Right renal pelvis (tissue), 4 donors: ENCODE measurements at places on chromosomes 3 and 15. TPM values are rescaled to one million over a fixed set of nuclear protein-coding genes. Genes with fewer than 3 reads are reported as not detected.

DNA sequence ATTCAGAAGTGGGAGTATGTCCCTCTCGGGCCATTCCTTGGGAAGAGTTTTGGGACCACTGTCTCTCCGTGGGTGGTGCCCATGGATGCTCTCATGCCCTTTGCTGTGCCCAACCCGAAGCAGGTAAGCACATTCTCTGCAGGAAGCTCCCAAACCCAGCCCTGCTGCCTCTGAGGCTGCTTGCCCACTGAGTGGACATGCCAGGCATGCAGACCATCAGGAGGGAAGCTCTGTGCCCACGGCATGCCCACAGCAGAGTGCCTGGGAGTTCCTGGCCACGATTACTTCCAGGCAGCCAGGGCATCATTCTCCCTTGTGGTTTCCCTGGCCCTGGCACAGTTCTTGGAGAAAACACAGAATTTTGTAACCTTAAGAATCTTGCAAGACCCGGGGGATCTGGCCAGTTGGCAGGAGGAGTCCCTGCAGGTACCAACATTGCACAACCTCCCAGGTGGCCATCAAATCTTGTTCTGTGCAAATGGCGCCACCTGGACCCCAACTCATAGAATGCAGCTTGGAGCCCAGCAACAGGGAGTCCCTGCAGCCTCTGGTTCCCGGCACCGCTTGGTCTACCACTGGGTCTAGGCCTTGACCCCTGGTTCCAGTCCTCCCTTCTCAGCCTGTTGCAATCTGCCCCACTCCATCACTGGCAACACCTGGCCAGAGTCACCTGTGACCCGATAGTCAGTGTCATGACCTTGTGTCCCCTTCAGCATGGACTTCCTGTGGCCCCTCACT, 20.4 kb downstream of the FAH start:
- no peak for DNase-seq

GRCh38 chr3:120196333-120196732, 88.7 kb downstream of the GPR156 start:
- no peak for DNase-seq

DNA sequence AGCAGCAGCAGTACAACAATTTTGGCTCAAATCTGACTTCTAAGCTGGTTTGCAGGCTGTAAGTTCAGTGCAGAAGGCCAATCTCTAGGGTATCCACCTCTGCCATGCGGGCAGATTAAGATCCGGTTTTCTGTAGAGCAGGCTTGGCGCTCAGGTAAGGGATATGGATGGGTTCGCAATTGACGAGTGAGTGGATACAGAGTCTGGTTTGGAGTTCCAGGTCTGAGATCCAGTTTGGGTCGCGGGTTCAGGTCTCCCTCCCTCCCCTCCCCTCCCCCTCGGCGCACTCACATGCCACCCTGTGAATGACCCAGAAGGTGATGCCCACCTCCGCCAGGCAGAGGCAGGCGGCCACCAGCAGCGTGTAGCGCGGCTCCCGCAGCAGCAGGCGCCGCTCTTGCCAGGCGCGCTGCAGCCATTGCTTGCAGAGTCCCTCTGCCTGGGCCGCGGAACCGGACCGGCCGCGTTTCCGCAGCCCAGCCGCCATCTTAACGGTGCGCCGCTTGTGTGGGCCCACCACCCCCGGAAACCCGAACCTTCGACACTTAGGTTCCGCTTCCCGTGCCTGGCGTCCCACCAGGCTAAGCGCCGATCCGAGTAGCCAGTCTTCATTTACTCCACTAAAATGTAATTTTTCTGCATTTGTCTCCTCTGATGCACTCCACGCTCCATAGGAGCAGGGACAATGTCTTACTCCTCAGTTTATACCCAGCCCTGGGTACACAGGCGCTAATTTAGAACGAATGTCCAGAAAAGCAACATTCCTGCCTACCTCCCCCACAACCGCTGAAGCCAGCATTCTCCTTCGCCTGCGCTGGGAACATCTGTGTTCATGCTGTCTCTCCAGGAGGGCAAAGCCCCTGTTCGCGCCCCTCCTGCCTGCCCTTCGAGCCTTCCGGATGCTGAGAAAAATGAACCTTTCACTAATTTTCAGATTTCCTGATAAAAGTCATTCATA, at the start of gene ALG3:
ALG3 (minus strand) TSS at position 509 of the 958 bp plus-strand sequence; CDS start at position 487, 22 bp downstream.
- DNase-seq: peak; percentile 73

DNA sequence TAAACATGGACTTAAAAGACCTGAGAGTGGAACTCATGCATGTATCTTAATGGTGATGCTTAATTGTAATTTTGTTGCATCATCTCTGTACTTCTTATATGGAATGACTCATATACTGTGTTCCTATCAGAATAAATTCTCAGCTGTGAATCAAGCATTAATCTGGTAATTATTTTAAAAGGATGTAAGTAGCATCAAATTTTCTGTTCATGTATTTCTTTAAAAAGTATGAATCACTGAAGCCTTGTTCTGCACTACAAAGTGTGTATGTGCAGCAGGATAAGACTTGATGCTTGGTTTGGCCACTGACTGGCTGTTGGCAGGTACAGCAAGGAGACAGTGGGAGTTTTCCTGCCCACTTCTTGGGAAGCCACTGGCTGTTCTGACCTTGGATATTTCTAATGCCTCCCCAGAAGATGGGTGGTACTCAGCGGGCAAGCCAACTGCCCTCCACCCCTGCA, 123.9 kb downstream of the ANO10 start:
- DNase-seq: no peak

ZNF592 gene
- polyA plus RNA-seq: 29.6 TPM

DNA sequence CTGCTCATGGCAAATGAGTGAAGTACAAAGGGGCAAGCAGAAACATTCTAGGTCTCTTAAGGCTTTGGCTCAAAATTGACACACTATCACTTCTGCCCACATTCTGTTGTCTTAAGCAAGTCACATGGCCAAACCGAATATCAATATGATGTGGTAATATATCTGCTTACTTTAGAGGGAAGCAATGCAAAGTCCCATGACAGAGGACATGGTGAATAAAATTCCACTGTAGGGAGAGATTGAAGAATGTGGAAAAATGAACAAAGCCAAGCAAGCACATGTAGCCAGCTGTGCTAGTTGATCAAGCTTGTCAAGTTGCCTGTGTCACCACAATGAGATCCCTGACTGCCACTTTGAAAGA, 11.2 kb upstream of the TBC1D5 start:
- DNase-seq: no peak

- no peak for DNase-seq
Measured at GRCh38 chr15:101651554-101652097, 555 bp downstream of the TM2D3 start.

GRCh38 chr3:152772674-152773225, 62.2 kb upstream of the P2RY1 start:
- DNase-seq: no peak

- DNase-seq: no peak
Measured at GRCh38 chr3:28077572-28077971, 163.8 kb upstream of the CMC1 start.

- DNase-seq: no peak
Measured at GRCh38 chr15:98942431-98942830, 65.2 kb downstream of the PGPEP1L start.

PLA2G4D gene
- polyA plus RNA-seq: 0.07 TPM

DNA sequence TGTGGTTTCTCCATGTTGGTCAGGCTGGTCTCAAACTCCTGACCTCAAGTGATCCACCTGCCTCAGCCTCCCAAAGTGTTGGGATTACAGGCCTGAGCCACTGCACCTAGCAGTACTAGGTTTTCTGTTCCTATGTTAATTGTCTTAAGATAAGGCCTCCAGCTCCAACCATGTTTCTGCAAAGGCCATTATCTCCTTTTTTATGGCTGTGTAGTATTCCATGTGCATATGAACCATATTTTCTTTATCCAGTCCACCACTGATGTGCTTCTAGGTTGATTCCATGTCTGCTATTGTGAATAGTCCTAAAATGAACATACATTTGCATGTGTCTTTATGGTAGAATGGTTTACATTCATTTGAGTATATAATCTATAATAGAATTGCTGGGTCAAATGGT, 9.8 kb downstream of the HTR3C start:
- DNase-seq: no peak

APBA2 gene
- polyA plus RNA-seq: 12.2 TPM

GRCh38 chr3:71543371-71544016, 40.0 kb downstream of the FOXP1 start:
- DNase-seq: no peak

DNA sequence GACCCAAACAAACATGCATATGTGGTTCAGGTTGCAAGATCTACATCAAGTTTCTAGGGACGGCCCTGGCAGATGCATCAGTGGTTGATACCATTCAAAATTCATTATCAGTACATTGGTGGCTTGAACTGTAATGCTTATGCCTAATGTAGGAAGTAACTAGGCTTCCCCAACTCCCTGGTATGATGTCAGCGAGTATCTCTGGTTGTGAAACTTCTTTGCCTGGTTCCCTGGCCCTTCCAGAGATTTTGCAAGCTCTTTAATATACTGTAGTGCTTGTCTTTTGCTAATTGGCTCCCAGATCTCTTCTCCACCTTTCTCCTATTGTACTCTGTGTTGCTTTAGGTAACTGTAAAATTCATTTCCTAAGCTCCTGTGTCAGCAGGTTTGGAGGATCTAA, 114.8 kb upstream of the RARB start:
- DNase-seq: no peak

FMN1 gene
- polyA plus RNA-seq: 18.6 TPM

- DNase-seq: no peak
Measured at GRCh38 chr3:42822828-42823227, 13.6 kb downstream of the ACKR2 start.

GRCh38 chr3:46470831-46471230, 6.1 kb upstream of the LTF start:
- DNase-seq: no peak

DNA sequence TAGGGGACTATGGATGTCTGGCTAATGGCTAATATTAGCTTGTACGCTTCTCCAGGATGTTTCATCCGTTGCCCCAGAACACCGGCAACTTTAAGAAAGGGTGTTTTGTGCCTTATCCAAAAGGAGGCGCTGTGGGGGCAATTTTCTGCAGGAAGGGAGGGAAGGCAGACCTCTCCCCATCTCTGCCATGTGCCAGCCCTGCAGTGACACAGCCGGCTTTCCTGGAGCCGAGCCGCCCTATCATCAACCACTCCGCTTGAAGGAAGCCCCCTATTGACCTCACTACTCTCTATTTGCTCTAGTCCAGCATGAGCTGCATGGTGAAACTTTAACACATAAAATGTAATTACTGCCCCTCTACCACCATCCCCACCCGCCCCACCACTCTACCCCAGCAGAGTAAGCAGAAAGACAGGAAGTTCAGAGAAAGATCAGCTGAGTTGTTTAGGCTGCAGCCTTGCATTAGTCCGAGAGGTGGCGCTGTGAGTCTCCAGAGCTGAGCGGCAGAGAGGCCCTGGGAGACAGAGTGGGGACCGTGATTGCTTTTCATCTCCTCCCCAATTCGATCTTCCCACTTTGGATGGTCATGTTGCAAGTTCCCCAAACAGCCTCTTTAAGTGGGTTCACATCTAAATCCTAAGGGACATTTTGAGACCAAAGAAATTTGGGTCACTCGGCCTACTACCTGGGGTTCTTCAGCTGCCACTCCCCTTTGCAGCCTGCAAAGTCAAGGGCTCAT, 24.5 kb upstream of the RAD18 start:
- DNase-seq: peak; percentile 57

GRCh38 chr15:98850961-98851572, 156.5 kb downstream of the PGPEP1L start:
- peak; percentile 64 for DNase-seq

SLC9C1 gene
- 0.58 TPM for polyA plus RNA-seq
